Hepatocyte (in vitro differentiated cells): ENCODE measurements at places on chromosomes 2 and 18. TPM values are rescaled to one million over a fixed set of nuclear protein-coding genes. Genes with fewer than 3 reads are reported as not detected.
A peak's percentile ranks its signal among the peaks of the same experiment; 100 is the strongest.

DNA sequence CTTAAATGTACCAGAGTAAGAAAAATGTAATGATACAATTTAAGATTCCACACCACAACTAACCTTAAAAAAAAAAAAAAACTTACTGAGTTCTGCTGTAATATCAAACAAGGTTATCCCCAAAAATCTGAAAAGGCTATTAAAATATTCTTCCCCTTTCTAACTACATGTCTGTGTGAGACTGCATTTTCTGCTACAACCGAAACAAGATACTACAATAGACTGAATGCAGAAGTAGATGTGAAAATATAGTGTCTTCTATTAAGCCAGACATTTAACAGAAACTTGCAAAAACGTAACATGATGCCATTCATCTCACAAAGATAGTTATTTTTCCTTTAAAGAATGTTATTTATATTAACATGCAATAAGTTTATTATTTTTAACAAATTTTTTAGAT, 16.2 kb downstream of the SS18 start:
- DNase-seq = no peak

DNA sequence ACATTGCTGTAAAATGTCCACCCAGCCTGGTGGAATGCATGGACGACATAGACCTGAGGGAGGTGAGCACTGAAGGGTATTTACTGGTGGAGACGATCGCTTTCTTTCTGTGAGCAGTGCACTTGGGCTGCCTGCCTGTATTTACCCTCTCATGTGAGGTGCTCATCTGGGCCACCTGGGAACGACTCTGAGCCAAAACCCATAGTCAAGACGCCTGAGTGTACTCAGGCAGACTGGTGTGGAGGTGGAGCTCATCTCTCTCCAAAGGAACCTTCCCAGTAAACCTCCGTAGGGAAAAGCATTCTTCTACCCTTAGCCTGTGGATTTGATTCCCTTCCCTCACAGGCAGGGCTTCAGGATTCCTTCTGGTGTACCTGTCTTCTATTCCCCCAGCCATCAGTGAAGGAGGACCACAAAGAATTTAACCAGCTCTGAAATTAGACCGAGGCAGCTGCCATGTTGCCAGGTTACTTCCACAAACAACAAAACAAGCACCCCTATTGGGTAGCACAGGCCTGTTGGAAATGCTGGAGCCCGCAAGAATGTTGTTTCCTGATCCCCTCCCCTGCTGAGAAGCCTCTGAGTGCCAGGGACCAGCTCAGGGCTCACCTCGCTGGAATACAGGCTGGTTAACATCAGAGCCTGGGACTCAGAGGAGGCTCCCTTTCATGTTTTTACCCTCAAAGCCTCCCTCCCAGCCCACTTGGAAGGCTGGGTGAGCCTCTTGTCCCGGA, 47.5 kb upstream of the TXNDC2 start:
- peak; percentile 53 for DNase-seq

RNF25 gene
- 21.0 and 25.9 TPM in 2 replicates for total RNA-seq

PAIP2B gene
- 4.4 and 4.8 TPM in 2 replicates for total RNA-seq

GRCh38 chr2:239288951-239289511, 111.8 kb downstream of the HDAC4 start:
- no peak for DNase-seq

DNA sequence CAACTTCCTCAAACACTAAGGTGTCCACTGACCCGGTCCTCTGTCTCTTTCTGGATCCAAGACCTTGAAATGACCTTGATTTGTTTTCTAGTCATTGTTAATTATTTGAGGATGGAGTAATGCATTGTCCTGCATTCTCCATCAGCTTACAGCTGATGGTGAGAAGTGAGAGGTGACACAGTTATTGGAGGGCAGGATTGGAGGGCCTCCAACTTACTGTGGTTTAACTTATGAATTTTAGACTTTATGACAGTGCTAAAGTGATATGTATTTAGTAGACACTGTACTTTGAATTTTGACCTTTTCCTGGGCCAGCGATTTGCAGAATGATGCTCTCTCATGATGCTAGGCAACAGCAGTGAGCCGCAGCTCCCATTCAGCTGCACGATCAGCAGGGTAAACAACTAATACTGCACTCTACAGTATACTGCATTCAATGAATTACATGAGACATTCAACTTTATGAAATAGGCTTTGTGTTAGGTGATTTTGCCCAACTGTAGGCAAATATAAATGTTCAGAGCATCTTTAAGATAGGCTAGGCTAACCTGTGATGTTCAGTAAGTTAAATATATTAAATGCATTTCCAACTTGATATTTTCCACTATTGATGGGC, 200.0 kb upstream of the MEX3C start:
- no peak for DNase-seq

DNA sequence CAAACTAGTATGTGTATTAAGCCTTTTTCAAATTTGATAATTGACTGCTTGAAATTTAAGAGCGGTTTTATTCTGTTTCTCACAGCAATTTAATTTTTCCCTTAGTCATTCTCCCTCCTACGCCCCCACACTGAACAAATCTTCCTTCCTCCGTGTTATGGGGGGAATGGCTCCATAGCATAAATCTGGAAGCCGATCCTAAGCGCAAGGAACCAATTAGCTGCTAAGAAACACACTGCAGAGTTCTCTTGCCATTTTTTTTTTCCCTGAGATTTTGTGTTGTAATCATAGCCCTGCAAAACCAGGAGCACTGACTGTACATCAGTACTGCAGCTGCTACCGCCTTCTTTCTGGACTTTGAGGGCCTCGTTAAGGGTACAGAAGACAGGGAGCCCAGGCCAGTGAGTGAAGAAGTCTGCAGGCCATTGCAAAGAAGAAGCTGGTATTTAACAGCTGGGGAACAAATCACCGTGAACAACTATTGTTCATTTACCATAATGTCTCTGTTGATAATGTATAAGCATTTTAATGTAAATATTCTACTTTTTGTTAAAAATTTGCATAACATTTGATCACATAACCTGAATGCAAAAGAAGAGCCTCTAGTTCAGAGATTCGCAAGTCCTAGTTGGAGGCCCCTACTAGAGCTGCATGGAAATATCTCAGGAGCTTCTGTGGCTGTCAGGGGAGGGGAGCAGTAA, 264.0 kb downstream of the LRATD1 start:
- DNase-seq = no peak

- DNase-seq = no peak
These were observed 15.1 kb upstream of the MBOAT2 start for GRCh38 chr2:9018534-9018933.

GRCh38 chr18:36509646-36510197, 212.2 kb downstream of the FHOD3 start:
- DNase-seq = no peak

DNA sequence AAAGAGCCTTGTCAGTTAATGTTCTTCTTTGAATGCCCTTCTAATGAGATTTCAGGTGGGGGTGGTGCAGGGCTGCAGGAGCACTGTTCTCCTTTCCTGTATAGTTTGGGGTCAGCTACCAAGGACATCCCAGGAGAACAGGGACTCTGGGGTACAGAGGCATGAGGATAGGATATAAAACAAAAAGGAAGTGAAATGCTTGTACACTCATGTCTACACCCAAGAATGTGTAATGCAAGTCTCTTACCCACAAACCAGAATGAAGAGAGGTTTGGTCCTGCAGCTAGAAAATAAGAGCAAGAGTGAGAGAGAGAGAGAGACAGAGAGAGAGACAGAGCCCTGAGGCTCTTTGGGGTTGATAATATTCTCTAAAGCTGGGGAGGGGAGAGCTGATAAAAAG, 151.8 kb upstream of the KCTD1 start:
- DNase-seq = no peak

- no peak for DNase-seq
These were observed 502.9 kb upstream of the ID2 start for GRCh38 chr2:8178911-8179310.

DNA sequence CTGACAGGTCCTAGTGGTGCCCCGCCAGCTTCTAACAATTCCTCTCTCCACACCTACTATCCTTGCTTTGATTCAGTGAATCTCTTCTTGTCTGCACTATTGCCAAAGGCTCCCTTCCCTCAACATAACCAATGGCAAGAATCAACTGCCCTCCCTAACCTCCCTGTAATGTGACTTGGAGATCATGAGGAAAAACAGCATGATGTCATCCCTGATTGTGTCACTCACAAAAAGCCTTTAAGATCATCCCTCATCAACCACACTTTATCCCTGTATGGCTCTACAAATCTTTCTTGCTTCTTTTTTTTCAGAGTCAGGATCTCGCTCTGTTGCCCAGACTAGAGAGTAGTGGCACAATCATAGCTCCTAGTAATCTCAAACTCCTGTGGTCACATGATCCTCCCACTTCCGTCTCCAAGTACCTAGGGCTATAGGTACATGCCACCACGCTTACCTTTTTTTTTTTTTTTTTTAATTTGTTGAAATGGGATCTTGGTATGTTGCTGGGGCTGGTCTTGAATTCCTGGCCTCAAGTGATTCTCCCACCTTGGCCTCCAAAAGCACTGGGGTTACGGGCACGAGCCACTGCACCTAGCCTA, 19.7 kb downstream of the SAP130 start:
- no peak for DNase-seq

- peak; percentile 59 for DNase-seq
These were observed 501 bp downstream of the LPIN1 start for GRCh38 chr2:11746807-11747459.

DNA sequence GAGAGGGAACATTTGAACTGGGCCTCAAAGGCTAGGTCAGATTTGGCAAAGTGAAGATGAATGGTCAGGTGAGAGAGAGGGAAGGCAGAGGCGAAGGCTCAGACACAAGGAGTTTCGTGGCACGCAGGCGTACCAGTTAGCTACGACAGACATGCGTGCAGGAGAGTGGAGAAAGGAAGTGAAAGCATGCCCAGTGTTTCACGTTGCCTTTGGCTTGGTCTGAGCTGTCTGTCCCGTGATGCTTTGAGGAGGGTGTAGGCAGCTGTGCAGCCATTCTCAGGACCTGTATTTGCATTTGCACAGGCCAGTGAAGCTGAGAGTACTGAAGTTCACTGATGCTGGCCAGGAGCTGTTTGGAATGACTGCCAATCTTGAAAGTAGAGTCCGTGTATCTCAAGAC, 69.5 kb downstream of the HNRNPLL start:
- no peak for DNase-seq

- no peak for DNase-seq
These were observed 1016.4 kb upstream of the CRIM1 start for GRCh38 chr2:35339211-35339610.

DNA sequence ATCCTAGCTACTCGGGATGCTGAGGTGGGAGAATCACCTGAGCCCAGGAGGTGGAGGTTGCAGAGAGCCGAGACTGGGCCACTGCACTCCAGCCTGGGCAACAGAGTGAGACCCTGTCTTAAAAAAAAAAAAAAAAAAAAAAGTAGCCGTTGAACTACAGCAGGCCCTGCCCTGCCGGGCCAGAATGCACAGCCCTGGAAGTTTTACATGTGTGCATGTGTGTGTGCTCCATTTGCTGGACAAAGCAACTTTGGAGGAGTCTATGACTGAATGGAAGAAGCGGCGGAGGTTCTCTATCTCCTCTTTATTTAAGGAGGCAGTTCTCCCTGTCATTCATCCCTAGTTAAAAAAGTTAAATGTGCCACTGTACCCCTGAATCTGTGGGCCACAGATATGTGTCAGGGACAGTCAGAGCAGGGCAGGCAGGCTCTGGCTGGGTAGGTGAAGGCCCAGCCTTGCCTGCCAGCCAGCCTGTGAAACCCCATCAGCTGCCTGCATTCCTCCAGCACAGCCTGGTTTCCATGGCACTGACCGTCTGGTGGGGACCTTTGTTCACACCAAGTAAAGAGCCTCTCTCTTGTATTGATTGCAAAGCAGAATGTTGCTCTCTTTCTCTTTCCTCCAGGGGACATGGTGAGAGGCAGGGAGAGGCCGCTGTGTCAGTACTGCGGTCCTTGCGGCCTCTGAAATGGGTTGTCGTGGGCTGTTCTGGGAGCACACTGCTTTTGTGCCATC, 10.9 kb downstream of the LIPG start:
- no peak for DNase-seq

DNA sequence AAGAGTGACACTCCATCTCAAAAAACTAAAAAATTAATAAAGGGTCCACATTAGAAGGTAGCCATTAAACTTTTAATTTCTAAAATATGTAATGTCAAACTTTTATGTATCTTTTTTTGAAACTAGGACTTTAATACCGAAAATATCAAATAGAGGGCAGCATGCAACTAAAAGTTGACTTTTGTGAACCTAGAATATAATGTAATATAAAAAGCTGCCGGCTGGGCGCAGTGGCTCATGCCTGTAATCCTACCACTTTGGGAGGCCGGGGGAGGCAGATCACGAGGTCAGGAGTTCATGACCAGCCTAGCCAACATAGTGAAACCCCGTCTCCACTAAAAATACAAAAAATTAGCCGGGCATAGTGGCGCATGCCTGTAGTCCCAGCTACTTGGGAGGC, 62.8 kb downstream of the INO80D start:
- no peak for DNase-seq

DNA sequence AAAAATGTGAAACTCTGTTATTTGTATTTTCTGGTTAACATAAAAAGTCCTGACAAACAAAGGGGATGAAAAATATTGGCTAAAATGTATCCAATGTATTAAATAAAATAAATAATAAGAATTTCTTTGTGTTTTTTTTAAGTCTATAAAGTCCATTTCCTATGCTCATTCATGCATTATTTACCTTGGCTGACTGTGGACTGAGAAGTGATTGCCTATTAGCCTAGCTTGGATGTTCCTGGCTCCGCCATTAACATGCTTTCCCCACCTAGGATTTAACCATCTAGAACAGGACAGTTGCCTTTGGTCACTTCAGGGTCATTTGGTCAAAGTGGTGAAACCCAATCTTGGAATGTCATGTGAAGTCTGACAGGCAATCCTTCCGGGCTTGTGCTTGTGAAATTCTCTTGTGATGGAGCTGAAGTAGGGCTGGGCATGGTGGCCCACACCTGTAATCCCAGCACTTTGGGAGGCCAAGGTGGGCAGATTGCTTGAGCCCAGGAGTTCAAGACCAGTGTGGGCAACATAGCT, 60.4 kb upstream of the TANC1 start:
- no peak for DNase-seq

IL36A gene
- total RNA-seq = not detected in 2 replicates

GRCh38 chr18:5066380-5066977, 130.6 kb downstream of the AKAIN1 start:
- peak; percentile 18 for DNase-seq

DNA sequence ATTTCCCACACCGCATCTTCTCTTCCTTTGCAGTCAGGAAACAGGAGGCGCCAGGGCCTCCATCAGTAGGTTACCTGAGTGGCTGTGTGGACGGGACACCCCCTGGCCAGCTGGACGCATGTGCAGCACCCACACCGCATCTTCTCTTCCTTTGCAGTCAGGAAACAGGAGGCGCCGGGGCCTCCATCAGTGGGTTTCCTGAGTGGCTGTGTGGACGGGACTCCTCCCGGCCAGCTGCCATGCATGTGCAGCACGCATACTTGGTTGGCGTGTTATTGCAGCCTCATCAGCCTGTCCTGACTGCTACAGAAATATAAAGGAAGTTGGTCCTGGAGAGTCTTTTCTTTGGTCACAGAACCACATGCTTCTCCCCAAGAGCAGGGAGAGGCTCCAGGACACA, 74.6 kb downstream of the DCDC2C start:
- no peak for DNase-seq

- DNase-seq = no peak
These were observed 90.1 kb downstream of the ACVR1 start for GRCh38 chr2:157785866-157786662.
